Stimulated activated CD8-positive, alpha-beta memory T cell treated with anti-CD3 and anti-CD28 coated beads, Interleukin-7, amount 100 ng/mL, for 48 hours (primary cell): ENCODE measurements at places on chromosomes 11 and 22.

- no peak for DNase-seq
These were observed 2.0 kb upstream of the SAA1 start for GRCh38 chr11:18264035-18264434.

- no peak for DNase-seq
These were observed 298.4 kb upstream of the LUZP2 start for GRCh38 chr11:24198481-24198880.

- no peak for DNase-seq
These were observed at the start of gene MRGPRX2 for GRCh38 chr11:19060629-19061028. Gene MRGPRX2 (minus strand): TSS chr11:19060717. CDS start chr11:19056402, 4,315 bp downstream.

GRCh38 chr11:87819151-87819550 lies 356.1 kb downstream of the RAB38 start:
- DNase-seq, result no peak

GRCh38 chr11:77471558-77472193 lies 2.2 kb downstream of the PAK1 start:
- DNase-seq, result no peak

- DNase-seq, result no peak
These were observed 12.7 kb upstream of the SESN3 start for GRCh38 chr11:95243673-95244072.

DNA sequence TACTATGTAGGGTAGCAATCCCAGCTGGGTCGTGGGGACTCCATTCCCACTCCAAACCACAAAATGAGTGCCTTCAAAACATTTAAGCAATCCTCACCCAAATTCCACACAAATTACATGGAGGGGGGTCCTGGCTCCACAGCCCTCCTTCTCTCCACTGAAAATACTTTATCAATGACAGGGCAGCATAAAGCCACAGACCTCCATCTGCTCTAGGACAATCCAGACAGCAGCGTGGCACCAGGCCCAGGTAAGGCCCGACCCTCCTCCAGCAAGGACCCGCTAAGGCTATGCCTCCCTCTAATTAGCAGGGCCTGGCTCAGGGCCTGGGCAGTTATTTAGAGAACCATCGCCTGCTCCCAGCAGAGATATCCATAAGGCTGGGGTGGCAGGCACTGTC lies at the start of gene PANX3:
PANX3 (plus strand) TSS at position 365 of the 400 bp plus-strand sequence. CDS start 129 bp downstream, outside the sequence.
- DNase-seq, result no peak
